NCI-H226 (cell line): ENCODE measurements at places on chromosomes 4 and X.
A peak's percentile ranks its signal among the peaks of the same experiment; 100 is the strongest.

GRCh38 chr4:80831383-80832361 lies 198.8 kb upstream of the BMP3 start:
- peak; percentile 33 for DNase-seq

DNA sequence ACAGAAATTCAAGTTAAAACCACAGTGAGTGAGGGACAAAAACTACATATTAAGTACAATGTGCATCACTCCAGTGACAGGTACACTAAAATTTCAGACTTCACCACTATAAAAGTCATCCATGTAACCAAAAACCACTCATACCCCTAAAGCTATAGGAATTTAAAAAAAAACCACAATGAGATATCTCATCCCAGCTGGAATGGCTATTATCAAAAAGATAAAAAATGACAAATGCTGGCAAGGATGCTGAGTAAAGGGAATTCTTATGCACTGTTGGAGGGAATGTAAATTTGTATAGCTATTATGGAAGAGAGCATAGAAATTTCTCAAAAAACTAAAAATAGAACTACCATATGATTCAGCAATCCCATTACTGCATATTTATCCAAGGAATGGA lies 171.1 kb downstream of the HHIP start:
- DNase-seq = peak; percentile 75

- DNase-seq = peak; percentile 20
Observed at GRCh38 chr4:29311247-29311646, 1408.9 kb upstream of the PCDH7 start.

- DNase-seq = no peak
Observed at GRCh38 chr4:1592709-1593417, 91.2 kb downstream of the FAM53A start.

DNA sequence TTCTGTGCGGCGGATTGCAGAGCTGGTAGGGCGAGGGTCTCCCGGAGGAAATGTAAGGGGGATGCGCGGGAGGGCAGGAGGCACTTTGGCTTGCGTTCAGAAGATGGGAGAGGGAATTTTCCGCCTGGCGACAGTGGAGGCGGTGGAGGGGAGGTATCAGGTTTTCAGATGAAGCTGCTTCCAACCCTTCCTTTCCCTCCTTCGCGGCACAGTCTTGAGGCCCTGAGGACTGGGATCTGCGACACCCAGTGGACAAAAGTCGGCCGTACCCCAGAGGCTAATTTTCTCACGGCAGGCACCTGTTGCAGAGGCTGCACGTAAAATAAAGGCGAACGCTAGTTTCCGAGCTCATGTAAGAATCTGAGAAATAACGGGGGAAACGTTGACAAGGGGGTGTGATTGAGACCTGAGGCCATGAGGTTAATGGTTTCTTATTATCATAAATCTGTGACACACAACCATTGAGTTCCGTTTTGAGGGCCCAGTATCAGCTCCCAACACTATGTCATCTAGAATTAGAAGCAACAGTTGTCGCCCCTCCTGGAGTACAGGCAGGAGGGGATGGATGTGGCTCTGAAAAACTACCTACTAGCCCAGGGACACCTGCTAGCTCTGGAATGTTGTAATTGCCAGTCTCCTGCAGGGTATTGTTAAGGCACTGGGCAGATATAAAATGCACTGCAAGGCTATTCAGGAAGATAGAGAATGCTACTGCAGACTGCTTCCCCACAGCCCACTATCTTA lies 1.1 kb downstream of the ZCCHC18 start:
- peak; percentile 16 for DNase-seq

- peak; percentile 26 for DNase-seq
Observed at GRCh38 chr4:74311696-74312313, 3.5 kb downstream of the EPGN start.
